ENCODE measurements at places on chromosomes 7 and 10. TPM values are rescaled to one million over a fixed set of nuclear protein-coding genes. Genes with fewer than 3 reads are reported as not detected.

PAX2 gene
- not detected for total RNA-seq

GRCh38 chr10:68156373-68157185, 47.3 kb downstream of the MYPN start:
- peak; percentile 78 for DNase-seq

SLC13A1 gene
- 132 TPM for total RNA-seq

GRCh38 chr7:98051118-98051744, 55.4 kb upstream of the LMTK2 start:
- DNase-seq: no peak

DNA sequence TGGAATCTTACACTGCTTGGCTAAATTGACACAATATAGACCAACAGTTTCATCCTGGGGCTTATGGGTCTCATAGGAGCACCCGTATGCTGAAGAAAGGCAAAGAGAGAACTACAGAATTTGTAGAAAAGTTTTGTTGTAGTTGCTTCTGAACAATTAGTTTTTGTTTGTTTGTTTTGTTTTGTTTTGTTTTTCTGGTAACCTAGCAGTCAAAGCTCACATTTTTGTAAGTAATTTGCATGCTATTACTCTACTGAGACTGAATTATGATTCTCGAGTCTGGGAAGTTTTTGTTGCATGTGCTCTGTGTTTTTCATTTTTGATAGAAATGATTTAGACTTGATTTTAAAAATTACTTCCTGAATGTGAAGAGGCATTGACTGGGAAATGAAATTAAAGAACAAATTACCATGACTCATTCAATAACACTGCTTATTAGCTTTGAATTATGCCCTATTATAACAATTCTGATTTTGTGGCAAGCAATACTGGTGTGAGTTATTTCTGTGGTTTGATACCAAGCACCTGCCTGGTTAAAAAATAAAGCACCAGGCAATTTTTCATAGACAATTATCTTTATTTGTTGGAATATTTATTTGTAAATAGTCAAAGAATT, 438 bp downstream of the LSMEM1 start:
- no peak for DNase-seq

DNA sequence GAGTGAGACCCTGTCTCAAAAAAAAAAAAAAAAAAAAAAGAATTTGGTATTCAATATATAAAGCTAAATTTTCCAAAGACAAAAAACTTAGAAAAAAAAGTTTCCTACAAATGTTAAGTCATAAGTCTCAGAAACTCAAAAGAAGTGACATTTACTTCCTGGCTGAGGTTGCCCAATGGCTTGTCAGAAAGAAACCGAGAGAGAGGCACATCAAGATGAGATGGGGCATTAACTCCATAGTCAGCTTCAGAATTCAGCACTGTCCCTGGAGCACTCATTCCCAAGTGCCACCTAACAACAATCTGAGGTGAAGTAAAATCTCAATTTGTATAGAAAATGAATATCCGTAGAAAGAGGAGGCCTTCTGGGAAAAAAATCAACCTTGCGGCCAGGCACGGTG, 6.8 kb upstream of the SPOCK2 start:
- no peak for DNase-seq

GRCh38 chr7:48249166-48249565, 77.9 kb downstream of the ABCA13 start:
- DNase-seq: no peak

Measured in mucosa of gallbladder (tissue), 1 donor.